Suprapubic skin (tissue), 4 donors: ENCODE measurements at places on chromosomes 6 and 20. TPM values are rescaled to one million over a fixed set of nuclear protein-coding genes. Genes with fewer than 3 reads are reported as not detected.

DNA sequence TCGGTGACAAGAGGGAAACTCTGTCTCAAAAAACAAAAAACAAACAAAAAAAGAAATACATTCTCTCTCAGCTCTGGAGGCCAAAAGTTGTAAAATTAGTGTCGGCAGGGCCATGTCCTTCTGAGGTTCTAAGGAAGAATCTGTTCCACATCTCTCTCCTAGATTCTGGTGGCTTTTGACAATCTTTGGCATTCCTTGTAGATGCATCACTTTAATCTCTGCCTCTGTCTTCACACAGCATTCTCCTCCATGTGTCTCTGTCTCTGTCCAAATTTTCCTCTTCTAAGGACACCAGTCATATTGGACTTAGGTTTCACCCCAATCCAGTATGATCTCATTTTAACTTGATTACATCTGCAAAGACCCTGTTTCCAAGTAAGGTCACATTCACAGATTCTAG, 9.1 kb downstream of the PPP2R5D start:
- DNase-seq: no peak

DNA sequence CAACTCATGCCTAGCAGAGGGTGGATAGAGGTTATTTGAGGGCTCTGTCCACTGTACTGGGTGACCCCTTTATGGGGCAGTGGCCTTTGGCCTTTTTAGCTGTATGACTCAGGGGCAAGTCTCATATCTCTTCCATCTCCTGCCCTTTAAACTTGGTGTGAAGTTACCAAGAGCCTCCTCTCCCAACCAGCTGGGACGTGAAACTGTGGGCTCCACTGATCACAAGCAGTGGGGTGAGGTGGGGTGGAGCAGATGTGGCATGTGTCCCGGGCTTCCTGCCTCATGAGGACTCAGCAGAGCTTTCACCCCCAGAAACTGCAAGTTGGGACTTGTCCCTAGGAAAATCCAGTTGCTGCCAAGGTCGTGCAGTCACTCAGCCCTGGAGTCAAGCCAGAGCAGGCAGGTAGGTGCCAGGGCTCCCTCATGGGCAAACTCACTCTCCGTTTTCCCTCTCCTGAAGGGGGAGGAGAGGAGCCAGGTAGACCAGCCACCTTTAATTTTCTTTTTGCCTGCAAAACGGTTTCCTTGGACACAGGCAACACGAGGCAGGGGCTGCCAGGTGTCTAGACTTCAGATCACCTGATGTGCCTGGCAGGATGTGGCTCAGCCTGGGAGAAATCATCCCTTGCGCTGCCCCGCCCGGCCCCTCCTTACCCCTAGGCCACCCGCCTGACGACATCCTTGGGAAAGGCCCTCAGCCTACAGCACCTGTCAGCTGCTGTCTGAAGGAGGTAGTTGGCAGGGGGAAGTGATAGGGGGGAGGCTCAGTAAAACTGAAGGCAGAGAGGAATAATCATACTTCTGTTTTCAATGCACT, 4.0 kb downstream of the CDKN1A start:
- no peak for DNase-seq

DNA sequence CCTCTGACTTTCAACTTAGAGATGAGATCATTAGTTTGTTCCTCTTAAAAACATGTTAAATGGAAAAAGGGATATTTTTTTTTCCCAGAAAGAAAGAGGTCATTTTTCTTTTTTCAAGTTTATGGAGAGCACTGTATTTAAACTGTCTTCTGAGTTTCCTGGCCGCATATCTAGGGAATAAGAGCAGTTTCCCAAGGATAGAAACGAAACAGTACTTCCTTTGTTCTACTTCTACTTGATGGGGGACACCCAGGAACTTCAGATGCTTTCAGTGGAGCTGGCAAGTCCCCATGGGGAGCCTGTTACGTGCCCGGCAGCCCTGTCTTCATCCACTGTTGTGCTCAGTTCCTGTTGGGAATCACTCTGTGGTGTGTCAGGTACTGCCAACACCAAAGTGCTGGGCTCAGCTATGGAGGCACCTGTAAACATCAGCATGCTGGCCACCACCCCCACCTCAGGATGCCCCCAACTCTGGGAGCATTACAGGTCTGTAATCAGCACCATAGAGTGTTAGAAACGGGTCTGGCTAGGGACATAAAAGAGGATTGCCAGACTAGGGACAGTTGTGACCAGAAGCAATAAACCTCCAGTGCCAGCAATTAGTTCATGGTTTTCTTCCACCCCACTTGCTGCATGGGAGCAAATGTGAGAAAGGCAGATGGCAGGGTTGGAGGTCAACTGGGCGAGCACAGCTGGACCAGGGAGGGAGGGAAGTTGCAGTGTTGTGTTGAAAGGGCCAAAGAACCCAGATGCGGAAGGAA, 221.7 kb upstream of the ECI2 start:
- no peak for DNase-seq

DNA sequence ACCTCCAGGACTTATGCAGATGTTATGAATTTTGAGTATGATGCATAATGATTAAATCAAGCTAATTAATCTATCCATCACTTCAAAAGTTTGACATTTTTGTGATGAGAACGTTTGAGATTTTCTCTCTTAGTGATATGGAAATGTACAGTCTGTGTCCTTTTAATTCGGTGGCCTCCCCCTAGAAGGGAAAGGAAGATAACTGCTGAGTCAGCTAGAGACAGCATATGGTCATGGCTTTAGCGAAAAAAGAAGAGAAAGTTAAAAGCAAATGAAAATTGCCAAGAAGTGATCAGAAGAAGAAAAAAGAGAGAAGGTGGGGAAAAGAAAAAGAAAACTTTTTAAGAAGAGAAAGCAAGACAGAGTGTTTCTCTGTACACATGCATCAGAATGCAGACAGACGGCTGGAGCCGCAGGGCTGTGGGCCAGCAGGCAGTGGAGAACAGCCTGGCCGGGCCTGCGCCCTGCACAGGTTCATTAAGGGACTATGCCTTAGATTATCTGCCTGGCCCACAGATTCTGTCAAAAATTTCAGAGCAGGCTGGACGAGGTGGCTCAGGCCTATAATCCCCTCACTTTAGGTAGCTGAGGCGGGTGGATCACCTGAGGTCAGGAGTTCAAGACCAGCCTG, 7.7 kb downstream of the PRR18 start:
- DNase-seq: no peak

DNA sequence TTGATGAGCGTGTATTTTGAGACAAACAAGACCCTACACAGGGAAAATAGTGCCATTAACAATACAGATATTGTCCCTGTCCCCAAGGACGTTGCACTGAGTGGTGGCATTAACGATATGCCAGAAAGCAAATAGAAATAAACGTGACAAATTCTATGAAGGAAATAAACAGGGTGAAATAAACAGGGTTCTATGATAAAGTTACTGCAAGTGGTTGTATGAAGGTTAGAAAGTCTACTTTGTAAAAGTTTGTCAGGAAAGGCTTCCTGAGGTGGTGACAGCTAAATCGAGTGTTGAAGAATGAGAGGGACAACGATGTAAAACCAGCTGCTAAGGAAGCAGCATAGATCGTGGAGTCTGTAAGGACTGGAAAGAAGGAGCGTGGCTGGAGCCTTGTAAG, 380.2 kb downstream of the LAMA2 start:
- DNase-seq: no peak

- DNase-seq: no peak
Measured at GRCh38 chr20:37627767-37628130, 66.1 kb upstream of the CTNNBL1 start.

- DNase-seq: no peak
Measured at GRCh38 chr6:38974389-38975151, 74.0 kb upstream of the GLP1R start.

GRCh38 chr6:83309344-83309743, 116.2 kb downstream of the RWDD2A start:
- no peak for DNase-seq

DNA sequence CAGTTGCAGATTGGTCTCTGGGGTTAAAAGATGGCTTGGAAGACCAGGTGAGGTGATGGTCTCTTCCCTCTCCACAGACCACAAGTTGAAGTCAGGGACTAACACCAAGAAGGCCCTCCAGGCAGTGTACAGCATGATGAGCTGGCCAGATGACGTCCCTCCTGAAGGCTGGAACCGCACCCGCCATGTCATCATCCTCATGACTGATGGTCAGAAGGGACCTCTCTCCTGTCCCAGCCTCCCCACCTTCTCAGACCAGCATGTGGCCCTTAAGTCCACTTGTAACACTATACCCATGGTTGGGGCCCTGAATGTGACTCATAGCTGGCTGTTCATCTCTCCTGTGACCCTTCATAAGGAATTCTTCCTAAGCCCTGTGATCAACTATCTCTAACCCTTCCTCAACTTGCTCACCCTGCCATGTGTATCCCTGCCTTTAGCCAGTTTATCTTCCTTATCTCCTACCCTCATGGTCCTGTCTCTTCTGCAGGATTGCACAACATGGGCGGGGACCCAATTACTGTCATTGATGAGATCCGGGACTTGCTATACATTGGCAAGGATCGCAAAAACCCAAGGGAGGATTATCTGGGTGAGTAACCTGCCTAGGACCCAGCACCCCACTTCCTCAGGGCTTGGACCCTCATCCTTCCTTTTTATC, 3.0 kb downstream of the CFB start:
- DNase-seq: no peak

DNA sequence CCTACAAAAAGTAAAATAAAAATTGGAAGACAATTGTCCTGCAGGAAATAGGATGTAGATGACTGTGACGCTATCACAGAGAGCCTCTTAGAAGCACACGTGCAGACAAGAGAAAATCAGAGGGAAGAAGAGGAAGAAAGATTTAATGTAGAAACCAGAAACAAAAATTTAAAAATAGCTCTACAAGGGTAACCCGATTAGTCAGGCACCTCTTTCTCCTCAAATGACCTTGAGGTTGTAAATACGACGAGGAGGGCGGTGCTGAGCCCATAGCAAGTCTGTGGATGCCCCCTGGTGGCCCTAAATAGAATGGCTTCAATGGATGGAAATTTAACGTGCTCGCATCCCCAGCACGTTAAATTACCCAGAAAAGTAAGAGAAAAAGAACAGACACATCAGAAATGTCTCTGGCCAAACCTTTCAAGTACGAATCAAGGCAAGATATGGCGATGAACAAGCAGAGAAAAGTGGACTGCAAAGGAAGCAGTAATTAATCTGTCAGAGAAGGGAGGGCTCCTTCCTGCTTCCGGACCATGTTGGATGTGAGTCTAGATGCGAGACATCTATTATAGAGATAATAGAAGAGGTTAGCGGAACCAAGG, 4.2 kb upstream of the PRPH2 start:
- no peak for DNase-seq

GRCh38 chr6:32073101-32073500, 34.9 kb downstream of the CYP21A2 start:
- DNase-seq: no peak

DNA sequence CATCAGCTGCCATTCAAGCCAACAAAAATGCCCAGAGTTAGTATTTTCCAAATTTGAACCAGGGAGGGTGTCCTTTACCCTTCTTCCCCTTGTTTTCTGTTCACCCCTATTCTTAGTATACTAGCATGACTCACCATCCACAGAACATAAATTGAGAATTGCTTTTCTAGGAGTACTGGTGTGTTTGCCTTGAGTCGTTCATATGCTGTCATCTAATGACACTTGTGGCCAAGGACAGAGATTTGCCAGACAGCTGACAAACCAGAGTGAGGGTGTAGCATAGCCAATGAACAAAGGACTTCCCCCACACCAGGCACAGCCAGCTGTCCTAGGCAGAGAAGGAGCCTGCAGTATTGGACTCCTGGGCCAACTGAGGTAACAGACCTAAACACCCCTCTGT, 62.2 kb downstream of the FILIP1 start:
- no peak for DNase-seq

Gene TOX2
- total RNA-seq: 0.68 TPM

Gene TRIM15
- 1.6 TPM for total RNA-seq

Gene AGER
- total RNA-seq: 4.8 TPM

Gene CALHM6
- total RNA-seq: 0.76 TPM

Gene RAET1L
- 8.0 TPM for total RNA-seq

Gene NOP56
- 140 TPM for total RNA-seq

Gene GPR6
- not detected for total RNA-seq

Gene SPATS1
- total RNA-seq: not detected

Gene ZBTB46
- total RNA-seq: 4.0 TPM

Gene GABRR1
- total RNA-seq: 0.48 TPM

Gene EPB41L1
- total RNA-seq: 22.9 TPM

Gene CCM2L
- total RNA-seq: 1.6 TPM

Gene ZFP57
- total RNA-seq: not detected

Gene IYD
- total RNA-seq: 2.2 TPM

Gene MTRF1L
- total RNA-seq: 12.4 TPM

Gene HSPA12B
- 1.9 TPM for total RNA-seq
